ENCODE measurements at places on chromosomes 4 and X.

GRCh38 chrX:50988649-50989048 lies 78.1 kb downstream of the BMP15 start:
- H3K4me1 ChIP-seq, result no peaks in the 10 kb centered on the region
- H3K4me3 ChIP-seq, result no peak overlapping the region
- no peaks in the 10 kb centered on the region for H3K27me3 ChIP-seq
- H3K27ac ChIP-seq, result no peak overlapping the region
- DNase-seq, result no peak

DNA sequence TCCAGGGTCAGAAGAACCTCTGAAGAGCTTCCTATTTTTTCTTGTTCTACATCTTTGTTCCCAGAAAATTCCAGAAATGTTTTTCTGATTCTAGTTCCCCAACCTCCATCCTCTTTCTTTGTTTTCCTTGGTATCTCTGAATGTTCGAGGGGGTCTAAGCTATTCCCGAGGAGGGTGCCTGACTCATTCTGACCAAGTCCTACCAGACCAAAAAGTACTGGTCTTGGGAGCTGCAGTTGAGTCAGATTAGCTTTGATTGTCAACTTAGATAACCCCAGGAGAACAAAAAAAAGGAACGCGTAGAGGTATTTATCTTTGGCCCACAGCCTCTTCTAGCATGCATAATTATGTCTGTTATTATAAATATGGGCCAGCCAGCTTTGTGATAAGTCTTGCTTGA lies 12.1 kb upstream of the TENM3 start:
- H3K4me3 ChIP-seq, result no peak overlapping the region
- H3K36me3 ChIP-seq, result peaks cover 4% of the 10 kb centered on the region
- peak overlapping the region; percentile 68 for H3K27ac ChIP-seq
- H3K27me3 ChIP-seq, result no peaks in the 10 kb centered on the region

GRCh38 chrX:16141422-16142245 lies 18.3 kb downstream of the GRPR start:
- H3K27ac ChIP-seq, result no peak overlapping the region
- H3K4me3 ChIP-seq, result no peak overlapping the region
- H3K4me1 ChIP-seq, result no peaks in the 10 kb centered on the region
- no peaks in the 10 kb centered on the region for H3K27me3 ChIP-seq
- DNase-seq, result no peak

GRCh38 chr4:123444290-123444731 lies 47.7 kb downstream of the SPRY1 start:
- H3K4me3 ChIP-seq, result no peak overlapping the region
- no peaks in the 10 kb centered on the region for H3K27me3 ChIP-seq
- H3K36me3 ChIP-seq, result no peaks in the 10 kb centered on the region
- no peak for DNase-seq

DNA sequence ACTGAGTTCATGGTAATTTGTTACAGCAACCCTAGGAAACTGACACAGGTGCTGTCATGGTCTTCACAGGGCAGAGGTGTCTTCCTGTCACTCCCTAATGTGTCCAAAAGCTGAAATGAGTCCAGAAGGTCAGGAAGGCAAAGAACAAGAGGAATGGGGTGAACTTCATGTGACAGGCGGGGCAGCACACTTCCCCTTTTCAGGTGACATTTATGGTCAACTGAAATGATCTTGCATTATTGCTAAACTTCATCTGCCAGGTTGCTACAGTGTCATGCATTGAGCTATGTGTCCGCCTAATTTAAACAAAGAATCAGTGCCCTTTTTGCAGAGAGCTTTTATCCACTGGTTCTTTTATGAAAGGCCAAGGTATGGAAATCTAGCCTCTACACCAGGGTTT lies 15.9 kb upstream of the CCDC149 start:
- no peak for DNase-seq
- H3K4me3 ChIP-seq, result no peak overlapping the region
- H3K27ac ChIP-seq, result no peak overlapping the region
- no peaks in the 10 kb centered on the region for H3K4me1 ChIP-seq
- no peaks in the 10 kb centered on the region for H3K36me3 ChIP-seq

GRCh38 chr4:151882072-151882803 lies 121.4 kb upstream of the GATB start:
- no peak overlapping the region for H3K4me3 ChIP-seq
- H3K36me3 ChIP-seq, result no peaks in the 10 kb centered on the region
- H3K27ac ChIP-seq, result no peak overlapping the region
- H3K27me3 ChIP-seq, result no peaks in the 10 kb centered on the region

DNA sequence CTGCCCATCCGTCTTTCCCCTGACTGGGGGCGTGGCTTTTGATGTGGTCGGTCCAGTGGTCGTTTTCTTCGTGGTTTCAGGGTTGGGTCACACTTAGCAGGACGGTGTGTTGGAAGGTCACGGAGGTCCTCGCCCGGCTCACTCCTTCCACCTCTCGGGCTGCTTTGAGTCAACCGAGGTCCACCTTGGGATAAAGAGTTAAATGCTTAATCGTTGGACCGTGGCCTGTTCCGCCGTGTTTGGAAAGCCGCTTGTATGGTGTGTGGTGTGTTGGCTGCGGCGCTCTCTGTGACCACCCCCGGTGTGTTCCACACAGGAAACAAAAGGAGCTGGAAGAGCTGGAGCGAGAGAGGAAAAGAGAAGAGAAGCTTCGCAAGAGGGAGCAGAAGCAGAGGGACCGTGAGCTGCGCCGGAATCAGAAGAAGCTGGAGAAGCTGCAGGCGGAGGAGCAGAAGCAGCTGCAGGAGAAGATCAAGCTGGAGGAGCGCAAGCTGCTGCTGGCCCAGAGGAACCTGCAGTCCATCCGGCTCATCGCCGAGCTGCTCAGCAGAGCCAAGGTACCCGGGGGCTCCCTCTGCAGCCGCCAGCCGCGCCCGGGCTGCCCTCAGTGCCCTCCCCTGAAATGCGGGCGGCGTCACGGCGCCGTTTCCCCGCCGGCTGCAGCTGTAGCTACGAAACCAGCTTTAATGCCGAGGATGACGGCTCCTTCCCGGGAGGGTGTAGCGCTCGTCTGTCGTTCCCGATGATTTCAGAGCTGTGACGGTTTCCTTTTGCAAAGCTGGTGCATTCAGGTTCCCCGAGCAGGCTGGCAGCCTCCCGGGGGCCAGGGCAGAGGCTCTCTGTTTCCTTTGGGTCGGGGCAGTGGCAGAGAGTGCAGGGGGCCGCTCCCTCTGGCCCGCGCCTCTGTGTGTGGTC lies 7.7 kb downstream of the AKAP17A start:
- no peaks in the 10 kb centered on the region for H3K4me1 ChIP-seq
- DNase-seq, result no peak
- H3K36me3 ChIP-seq, result peaks cover 87% of the 10 kb centered on the region
- H3K27me3 ChIP-seq, result no peaks in the 10 kb centered on the region
- no peak overlapping the region for H3K4me3 ChIP-seq
- no peak overlapping the region for H3K27ac ChIP-seq

GRCh38 chr4:184911310-184911709 lies 85.5 kb upstream of the ACSL1 start:
- no peak for DNase-seq
- no peak overlapping the region for H3K27ac ChIP-seq
- no peaks in the 10 kb centered on the region for H3K27me3 ChIP-seq
- no peaks in the 10 kb centered on the region for H3K36me3 ChIP-seq
- H3K4me3 ChIP-seq, result no peak overlapping the region
- H3K4me1 ChIP-seq, result no peaks in the 10 kb centered on the region

GRCh38 chr4:73895201-73896175 lies 26.3 kb downstream of the CXCL1 start:
- no peaks in the 10 kb centered on the region for H3K4me1 ChIP-seq
- no peaks in the 10 kb centered on the region for H3K27me3 ChIP-seq
- H3K4me3 ChIP-seq, result no peak overlapping the region
- DNase-seq, result no peak
- no peaks in the 10 kb centered on the region for H3K36me3 ChIP-seq
- no peak overlapping the region for H3K27ac ChIP-seq

GRCh38 chr4:48687313-48688051 lies 92.6 kb downstream of the FRYL start:
- H3K4me3 ChIP-seq, result no peak overlapping the region
- H3K36me3 ChIP-seq, result no peaks in the 10 kb centered on the region
- no peaks in the 10 kb centered on the region for H3K4me1 ChIP-seq
- H3K27me3 ChIP-seq, result no peaks in the 10 kb centered on the region

DNA sequence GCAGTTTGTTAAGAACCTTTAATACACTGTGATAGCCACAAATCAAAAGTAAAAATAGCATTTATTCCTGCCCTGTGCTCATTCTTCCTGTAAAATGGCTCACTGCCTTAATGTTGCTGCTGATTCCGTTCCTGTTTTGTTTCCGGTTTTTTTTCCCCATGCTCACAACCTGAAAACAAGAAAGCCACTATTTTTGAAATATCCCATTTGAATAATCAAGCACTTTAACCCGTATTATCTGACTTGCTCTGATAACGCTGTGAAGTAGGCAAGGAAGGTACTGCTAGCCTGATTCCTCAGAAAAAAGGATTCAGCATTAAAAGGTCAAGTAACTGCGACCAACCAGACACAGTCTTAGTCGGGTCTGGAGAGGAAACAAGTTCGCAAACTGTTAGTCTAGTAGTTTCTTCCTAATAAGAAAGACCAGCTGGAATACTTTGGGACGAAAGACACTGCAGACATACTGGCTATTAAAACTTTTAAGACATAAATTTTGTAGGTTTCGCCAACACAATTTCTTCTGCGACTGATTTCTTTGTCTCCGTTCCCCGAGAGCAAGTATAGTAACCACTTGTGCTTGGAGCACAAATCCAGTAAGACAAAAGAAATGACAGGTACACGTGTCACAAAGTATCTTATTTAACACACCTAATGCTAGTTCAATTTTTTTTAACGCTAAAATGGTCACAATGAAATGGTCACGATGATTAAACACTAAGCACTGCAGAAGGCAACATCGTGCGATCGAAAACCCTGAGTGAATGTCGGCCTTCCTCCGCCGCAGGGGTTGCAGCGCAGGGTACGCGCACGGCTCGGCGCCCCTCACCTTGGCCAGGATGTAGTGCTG lies 802 bp downstream of the COX18 start:
- peak; percentile 43 for DNase-seq
- no peaks in the 10 kb centered on the region for H3K36me3 ChIP-seq
- H3K27me3 ChIP-seq, result no peaks in the 10 kb centered on the region
- peak overlapping the region; percentile 92 for H3K27ac ChIP-seq

GRCh38 chr4:139523076-139523475 lies 32.9 kb downstream of the SETD7 start:
- no peak for DNase-seq
- H3K27me3 ChIP-seq, result no peaks in the 10 kb centered on the region
- H3K4me3 ChIP-seq, result no peak overlapping the region
- H3K27ac ChIP-seq, result no peak overlapping the region
- peaks cover 8% of the 10 kb centered on the region for H3K4me1 ChIP-seq
- peaks cover 5% of the 10 kb centered on the region for H3K36me3 ChIP-seq

DNA sequence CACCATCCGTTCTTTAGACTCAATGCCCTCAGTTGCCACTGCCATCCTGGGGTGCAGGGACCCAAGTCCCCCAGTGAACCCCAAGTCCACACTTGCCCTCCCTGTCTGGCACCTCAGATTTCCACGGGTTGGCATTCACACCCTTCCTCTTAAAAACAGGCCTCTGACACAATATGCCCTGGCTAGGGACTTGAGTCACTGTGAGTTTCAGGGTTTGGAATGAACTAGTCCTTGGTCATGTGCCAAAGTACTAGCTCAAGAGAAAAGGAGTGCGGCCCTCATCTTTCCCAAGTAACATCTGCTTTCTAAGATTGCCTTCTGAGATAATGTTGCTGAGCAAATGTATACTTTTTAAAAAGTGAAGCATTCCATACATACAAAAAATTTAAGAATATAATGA lies 134.0 kb downstream of the MID1 start:
- DNase-seq, result no peak
- H3K27me3 ChIP-seq, result no peaks in the 10 kb centered on the region
- H3K36me3 ChIP-seq, result peaks cover 8% of the 10 kb centered on the region
- no peak overlapping the region for H3K27ac ChIP-seq
- no peak overlapping the region for H3K4me3 ChIP-seq

GRCh38 chr4:24137671-24138601 lies 248.1 kb upstream of the PPARGC1A start:
- no peaks in the 10 kb centered on the region for H3K27me3 ChIP-seq
- H3K36me3 ChIP-seq, result no peaks in the 10 kb centered on the region
- no peaks in the 10 kb centered on the region for H3K4me1 ChIP-seq
- no peak overlapping the region for H3K27ac ChIP-seq
- H3K4me3 ChIP-seq, result no peak overlapping the region

DNA sequence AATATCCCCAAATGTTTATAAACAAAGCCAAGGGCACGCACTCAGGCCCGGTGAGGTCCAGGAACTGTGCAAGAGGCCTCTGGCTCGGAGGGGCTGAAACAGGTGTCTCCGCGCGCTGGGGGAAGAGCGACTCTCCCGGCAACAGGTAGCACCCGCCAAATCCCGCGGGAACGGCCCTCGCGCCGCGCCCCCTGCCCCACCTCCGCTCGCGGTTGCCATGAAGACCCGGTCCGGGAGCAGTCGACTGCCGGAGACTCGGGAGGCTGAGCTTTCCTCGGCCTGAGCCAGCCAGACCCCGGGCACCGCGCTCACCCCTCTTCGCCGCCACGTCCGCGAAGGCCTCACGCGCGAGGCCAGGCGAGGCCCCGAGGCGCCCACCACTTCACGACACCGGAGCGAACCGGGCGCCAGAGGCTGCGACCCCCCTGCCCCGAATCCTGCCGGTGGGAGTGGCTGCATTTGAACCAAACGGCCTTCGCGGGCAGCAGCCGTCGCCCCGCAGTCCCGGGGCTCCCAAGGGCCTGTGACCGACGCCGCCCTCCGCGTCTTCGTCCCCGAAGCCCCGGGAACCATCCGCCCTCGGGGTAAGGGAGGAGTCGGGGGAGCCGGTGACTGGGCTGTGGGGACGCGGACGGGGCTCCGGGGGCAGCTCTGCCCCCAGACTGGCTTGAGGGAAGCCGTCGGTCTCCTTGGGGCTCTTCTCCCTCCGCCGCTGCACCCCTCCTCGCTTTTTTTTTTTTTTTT lies at the start of gene NSUN7:
NSUN7 (plus strand) TSS at position 239 of the 744 bp plus-strand sequence. CDS start 739 bp downstream, outside the sequence.
- H3K27me3 ChIP-seq, result no peaks in the 10 kb centered on the region
- H3K36me3 ChIP-seq, result no peaks in the 10 kb centered on the region
- peak within 1 kb of the TSS; percentile 85 for H3K4me3 ChIP-seq
- no peaks in the 10 kb centered on the region for H3K4me1 ChIP-seq
- peak; percentile 78 for DNase-seq
- peak within 1 kb of the TSS; percentile 78 for H3K27ac ChIP-seq

GRCh38 chr4:155495572-155496293 lies 119.0 kb upstream of the MAP9 start:
- no peak overlapping the region for H3K27ac ChIP-seq
- no peak for DNase-seq
- H3K27me3 ChIP-seq, result no peaks in the 10 kb centered on the region

GRCh38 chr4:5710961-5711478 lies at the start of gene EVC:
TSS of gene EVC (plus strand) at chr4:5711201. CDS start at chr4:5711381, 180 bp downstream.
- H3K27me3 ChIP-seq, result no peaks in the 10 kb centered on the region
- peak within 1 kb of the TSS; percentile 38 for H3K27ac ChIP-seq

GRCh38 chr4:88447371-88448095 lies 9.4 kb upstream of the HERC5 start:
- no peak overlapping the region for H3K4me3 ChIP-seq
- H3K4me1 ChIP-seq, result peaks cover 5% of the 10 kb centered on the region

GRCh38 chrX:107672955-107673378 lies 44.7 kb downstream of the PRPS1 start:
- H3K36me3 ChIP-seq, result no peaks in the 10 kb centered on the region
- no peaks in the 10 kb centered on the region for H3K4me1 ChIP-seq
- no peak overlapping the region for H3K27ac ChIP-seq
- no peaks in the 10 kb centered on the region for H3K27me3 ChIP-seq
